Vagina (tissue), 2 donors: ENCODE measurements at places on chromosomes 5 and 9. TPM values are rescaled to one million over a fixed set of nuclear protein-coding genes. Genes with fewer than 3 reads are reported as not detected.

REEP5 gene
- total RNA-seq = 89.1 TPM

GRCh38 chr9:88949425-88949824 lies 41.8 kb upstream of the S1PR3 start:
- H3K4me3 ChIP-seq = no peak overlapping the region
- H3K27me3 ChIP-seq = no peaks in the 10 kb centered on the region
- H3K36me3 ChIP-seq = no peaks in the 10 kb centered on the region
- DNase-seq = peak; percentile 84
- no peak overlapping the region for H3K27ac ChIP-seq

DNA sequence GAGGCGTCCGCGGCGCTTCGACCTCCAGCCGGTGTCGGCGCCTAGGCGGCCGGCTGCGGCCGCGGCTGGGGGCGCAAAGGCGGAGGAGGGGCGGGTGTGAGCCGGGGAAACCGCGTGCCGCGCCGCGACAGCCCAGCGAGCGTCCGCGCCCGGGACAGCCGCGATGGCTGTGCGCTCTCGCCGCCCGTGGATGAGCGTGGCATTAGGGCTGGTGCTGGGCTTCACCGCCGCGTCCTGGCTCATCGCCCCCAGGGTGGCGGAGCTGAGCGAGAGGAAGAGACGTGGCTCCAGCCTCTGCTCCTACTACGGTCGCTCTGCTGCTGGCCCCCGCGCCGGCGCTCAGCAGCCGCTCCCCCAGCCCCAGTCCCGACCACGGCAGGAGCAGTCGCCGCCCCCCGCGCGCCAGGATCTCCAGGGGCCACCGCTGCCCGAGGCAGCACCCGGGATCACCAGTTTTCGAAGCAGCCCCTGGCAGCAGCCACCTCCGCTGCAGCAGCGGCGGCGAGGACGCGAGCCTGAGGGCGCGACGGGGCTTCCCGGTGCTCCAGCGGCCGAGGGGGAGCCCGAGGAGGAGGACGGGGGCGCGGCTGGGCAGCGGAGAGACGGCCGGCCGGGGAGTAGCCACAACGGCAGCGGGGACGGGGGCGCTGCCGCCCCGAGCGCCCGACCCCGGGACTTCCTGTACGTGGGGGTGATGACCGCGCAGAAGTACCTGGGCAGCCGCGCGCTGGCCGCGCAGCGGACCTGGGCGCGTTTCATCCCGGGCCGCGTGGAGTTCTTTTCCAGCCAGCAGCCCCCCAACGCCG lies 605 bp downstream of the CHSY3 start:
- peaks cover 35% of the 10 kb centered on the region for H3K4me1 ChIP-seq
- peak overlapping the region; percentile 92 for H3K27ac ChIP-seq
- H3K27me3 ChIP-seq = no peaks in the 10 kb centered on the region
- H3K36me3 ChIP-seq = no peaks in the 10 kb centered on the region
- H3K4me3 ChIP-seq = peak overlapping the region; percentile 82

LOX gene
- total RNA-seq = 38.8 TPM

RAB3C gene
- 2.5 TPM for total RNA-seq

GRCh38 chr9:98584059-98584458 lies 124.7 kb downstream of the GABBR2 start:
- DNase-seq = no peak
- no peak overlapping the region for H3K4me3 ChIP-seq
- H3K4me1 ChIP-seq = no peaks in the 10 kb centered on the region
- H3K27me3 ChIP-seq = no peaks in the 10 kb centered on the region
- no peak overlapping the region for H3K27ac ChIP-seq
- H3K36me3 ChIP-seq = no peaks in the 10 kb centered on the region

TNFSF8 gene
- total RNA-seq = 4.2 TPM

CTNND2 gene
- 1.7 TPM for total RNA-seq

DNA sequence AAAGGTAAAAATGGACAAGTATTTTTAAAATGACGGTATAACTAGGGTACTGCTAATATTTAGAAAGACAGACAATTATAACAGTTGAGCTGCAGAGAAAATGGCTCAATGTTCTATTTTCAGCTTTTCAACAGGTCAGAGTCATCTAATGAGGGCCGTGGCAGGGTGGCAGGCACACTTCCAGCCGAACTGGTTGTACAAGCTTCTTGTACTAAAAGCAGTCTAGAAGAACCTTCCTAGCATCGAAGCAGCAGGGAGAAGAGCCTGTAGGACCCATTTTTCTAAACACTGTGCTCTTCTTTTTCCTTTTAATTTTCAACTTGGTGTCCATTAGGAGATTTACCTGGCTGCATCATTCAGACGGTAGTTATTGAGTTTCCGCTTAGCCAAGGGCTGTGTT lies 85.6 kb downstream of the SLC28A3 start:
- no peak overlapping the region for H3K4me3 ChIP-seq
- H3K27ac ChIP-seq = no peak overlapping the region
- no peak for DNase-seq

IFNA21 gene
- total RNA-seq = not detected

INSL4 gene
- total RNA-seq = not detected

DNA sequence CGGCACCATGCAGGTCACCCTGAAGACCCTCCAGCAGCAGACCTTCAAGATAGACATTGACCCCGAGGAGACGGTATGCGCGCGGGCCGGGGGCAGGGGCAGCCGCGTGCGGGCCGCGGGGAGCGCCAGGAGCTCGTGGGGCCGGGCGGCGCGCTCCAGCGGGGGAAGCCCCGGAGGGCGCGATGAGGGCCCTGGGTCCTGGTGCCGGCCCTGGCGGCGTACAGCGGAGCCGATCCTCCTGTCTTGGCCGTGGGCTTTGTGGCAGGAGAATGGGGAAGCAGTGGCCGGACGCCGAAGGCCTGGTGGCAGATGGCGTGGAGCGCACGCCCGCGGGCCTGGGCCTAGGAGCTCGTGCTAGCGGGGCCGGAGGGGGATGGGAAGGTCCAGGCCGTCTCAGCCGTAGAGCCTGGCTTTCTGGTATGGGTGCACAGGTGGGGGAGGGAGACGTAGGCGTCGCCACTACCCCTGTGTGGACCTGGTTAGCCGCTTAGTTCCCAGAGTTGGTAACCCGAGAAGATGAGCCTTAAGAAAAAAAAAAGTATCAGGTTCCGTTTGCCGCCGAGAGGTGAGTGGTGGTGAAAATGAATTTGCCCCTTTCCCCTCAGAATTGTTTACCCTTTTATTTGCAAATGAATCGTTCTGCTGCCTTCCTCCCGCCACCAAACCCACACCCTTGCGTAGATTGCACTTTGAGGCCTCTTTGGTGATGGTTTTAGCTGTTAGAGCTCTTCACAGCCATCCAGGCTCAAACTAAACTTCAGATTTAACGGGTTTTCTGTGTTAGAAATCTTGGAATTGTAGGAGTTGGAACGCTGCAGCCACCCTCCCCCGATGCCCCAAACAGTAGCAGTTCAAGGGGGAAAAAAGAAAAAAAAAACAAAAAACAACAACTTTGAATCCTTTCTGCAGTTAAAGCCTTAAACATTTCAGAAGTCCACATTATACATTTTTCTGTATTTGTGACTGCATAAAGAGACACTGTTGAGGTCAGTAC lies 841 bp downstream of the RAD23B start:
- H3K27ac ChIP-seq = peak overlapping the region; percentile 99
- H3K4me3 ChIP-seq = peak overlapping the region; percentile 90
- H3K27me3 ChIP-seq = no peaks in the 10 kb centered on the region
- no peak for DNase-seq

DNA sequence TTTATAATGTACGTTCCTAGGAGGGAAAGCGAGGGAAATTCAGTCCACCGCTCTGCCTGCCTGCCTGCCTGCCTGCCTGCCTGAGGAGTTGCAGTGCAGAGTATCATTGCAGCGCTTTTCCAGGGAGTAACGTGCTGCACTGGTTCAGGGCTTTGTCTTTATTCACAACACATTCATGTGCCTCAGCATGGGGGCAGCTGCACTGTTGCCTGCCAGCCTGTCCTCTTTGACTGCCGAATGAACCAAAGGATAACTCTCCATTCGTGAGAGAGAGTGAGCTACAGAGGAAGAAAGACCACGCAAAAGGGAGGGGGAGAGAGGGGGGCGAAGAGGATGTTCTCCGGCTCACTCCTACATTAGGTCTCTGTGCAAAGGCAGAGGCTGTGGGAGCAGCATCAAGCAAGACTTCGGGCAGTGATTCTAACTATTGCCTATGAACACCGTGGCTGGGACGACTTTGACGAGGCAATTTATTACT lies 791.2 kb downstream of the MAT2B start:
- no peaks in the 10 kb centered on the region for H3K27me3 ChIP-seq
- no peak overlapping the region for H3K4me3 ChIP-seq
- no peak overlapping the region for H3K27ac ChIP-seq
- no peak for DNase-seq

- H3K4me1 ChIP-seq = peaks cover 50% of the 10 kb centered on the region
- no peak overlapping the region for H3K4me3 ChIP-seq
- H3K27ac ChIP-seq = no peak overlapping the region
- no peak for DNase-seq
Observed at GRCh38 chr5:107468276-107468675, 202.5 kb downstream of the EFNA5 start.

ABCA1 gene
- 30.7 TPM for total RNA-seq

- no peaks in the 10 kb centered on the region for H3K27me3 ChIP-seq
- H3K4me3 ChIP-seq = no peak overlapping the region
- no peak overlapping the region for H3K27ac ChIP-seq
- no peaks in the 10 kb centered on the region for H3K36me3 ChIP-seq
- no peak for DNase-seq
- H3K4me1 ChIP-seq = peaks cover 9% of the 10 kb centered on the region
Observed at GRCh38 chr5:171898386-171898785, 108.1 kb downstream of the FBXW11 start.

DNA sequence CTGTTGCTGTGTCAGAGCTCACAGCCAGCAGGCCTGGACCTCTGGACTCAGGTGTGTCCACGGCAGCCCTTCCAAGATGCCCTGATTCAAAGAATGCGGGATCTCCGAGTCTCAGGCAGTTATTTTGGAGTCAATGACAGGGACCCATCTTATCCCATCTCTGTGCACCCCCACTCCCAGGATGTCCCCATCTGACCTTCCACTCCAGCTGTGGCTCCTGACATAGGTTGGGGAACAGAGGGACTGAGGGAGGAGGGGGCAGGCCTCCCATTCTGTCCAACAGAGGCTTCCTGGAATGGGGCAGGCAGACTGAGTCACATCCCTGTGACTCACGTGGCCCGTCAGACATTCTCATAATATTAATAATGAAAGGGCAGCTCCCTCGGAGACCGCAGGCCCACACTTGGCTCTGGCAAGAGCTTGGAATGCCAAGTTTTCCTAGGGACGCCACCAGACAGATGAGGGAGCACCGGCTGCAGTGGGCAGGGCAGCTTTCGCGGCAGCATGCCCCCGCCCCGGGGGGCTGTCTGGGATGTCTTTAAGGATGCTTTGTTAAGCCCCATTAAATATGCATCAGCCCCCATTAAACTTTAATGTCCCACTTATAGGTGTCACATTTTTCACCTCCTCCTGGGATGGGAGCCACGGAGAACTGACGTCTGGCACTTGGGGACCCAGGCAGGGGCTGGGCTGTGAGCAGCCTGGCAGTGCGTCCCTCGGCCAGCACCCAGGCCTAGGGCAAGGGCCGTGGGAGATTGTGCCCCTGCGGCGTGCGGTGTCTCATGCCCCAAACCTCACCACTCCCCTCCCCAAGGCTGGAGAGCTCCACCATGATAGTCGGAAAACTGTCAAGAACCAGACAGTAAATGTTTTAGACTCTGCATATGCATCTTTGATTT lies 23.6 kb upstream of the FIBCD1 start:
- H3K4me3 ChIP-seq = no peak overlapping the region
- DNase-seq = no peak
- peaks cover 12% of the 10 kb centered on the region for H3K4me1 ChIP-seq
- H3K36me3 ChIP-seq = no peaks in the 10 kb centered on the region
- H3K27me3 ChIP-seq = no peaks in the 10 kb centered on the region
- no peak overlapping the region for H3K27ac ChIP-seq

DNA sequence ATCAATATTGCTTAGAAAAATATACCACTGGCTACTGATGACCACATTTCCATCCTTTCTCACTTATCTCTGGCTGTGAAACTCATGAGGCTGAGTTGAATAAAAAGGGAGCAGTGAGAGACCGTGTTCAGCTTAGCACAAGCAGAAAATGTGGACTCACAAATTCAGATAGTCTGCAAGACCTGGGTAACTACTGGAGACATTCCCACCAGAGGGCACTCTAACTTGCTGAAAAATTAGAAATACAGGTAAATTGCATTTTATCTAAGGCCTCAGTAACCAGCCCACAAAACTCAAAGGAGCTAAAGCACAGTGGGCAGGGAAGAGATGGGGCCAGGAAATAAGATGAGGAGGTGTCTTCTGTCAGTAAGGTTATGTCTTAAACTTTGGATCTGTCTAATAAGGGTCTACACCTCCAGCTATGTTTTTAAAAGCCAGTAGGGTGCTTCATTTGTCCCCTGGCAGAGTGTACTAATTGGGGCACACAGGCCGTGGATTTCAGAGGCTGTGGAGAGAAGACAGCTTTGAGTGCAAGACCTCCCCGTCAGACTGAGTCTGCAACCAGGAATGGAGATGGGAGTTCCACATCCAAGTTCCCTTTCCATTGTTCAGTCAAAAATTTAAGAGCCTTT lies 8.7 kb upstream of the NDUFB6 start:
- no peaks in the 10 kb centered on the region for H3K36me3 ChIP-seq
- H3K4me3 ChIP-seq = no peak overlapping the region
- no peak for DNase-seq
- H3K4me1 ChIP-seq = no peaks in the 10 kb centered on the region

DNA sequence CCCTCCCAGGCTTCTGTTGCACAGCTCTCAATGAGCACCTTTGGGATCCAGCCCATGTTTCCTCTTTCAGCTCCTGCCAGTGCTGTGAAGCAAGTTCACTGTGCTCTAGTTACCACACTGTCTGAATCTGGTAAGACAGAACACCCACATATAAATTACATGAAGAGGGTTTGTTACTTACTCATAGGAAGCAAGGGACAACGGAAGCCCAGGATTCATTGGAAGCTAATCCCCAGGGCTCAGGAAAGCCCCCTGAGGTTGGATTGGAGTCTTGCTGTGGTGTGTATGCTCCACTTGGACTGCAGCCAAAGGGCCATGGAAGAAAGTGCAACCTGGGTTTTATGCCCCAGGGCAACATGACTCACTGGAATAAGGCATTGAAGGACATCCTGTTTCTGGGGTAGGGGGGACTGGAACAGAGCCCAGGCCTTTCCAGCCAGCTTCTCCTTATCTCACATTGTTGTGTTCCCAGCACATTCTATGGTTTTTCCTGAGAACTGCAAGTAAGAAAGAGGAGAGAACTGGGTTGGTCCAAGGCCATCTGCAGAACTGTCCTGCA lies 15.6 kb upstream of the CLK4 start:
- no peak for DNase-seq
- H3K27me3 ChIP-seq = no peaks in the 10 kb centered on the region
- H3K27ac ChIP-seq = no peak overlapping the region
- no peaks in the 10 kb centered on the region for H3K36me3 ChIP-seq
- peaks cover 6% of the 10 kb centered on the region for H3K4me1 ChIP-seq

GRCh38 chr9:79129865-79130480 lies 441.8 kb upstream of the TLE4 start:
- no peak for DNase-seq
- H3K4me1 ChIP-seq = no peaks in the 10 kb centered on the region

PCDHGA10 gene
- 10.6 TPM for total RNA-seq

DNA sequence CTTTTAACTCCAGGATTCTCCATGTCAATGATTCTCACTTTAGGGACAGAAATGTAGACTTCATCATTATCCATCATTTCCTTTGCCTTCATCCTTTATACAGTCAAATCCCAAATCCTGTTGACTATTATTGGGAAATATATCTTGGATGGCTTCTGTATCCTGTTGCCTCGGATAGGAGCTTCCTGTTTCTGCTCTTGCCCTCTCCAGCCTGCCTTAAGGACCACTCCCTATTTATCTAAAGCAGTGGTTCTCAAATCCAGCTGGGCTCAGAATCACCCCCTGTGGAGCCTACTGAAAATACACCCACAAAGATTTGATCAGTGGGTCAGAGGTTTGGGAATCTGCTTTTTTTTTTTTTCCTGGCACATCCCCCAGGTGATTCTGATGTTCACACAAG lies 8.5 kb downstream of the AFAP1L1 start:
- H3K4me1 ChIP-seq = peaks cover 10% of the 10 kb centered on the region
- H3K27me3 ChIP-seq = no peaks in the 10 kb centered on the region
- no peak overlapping the region for H3K27ac ChIP-seq
- no peaks in the 10 kb centered on the region for H3K36me3 ChIP-seq
- no peak for DNase-seq
